ENCODE measurements at places on chromosomes 1 and 21. TPM values are rescaled to one million over a fixed set of nuclear protein-coding genes. Genes with fewer than 3 reads are reported as not detected.

The CA6 gene
- not detected for total RNA-seq

The PCBP3 gene
- 5.8 TPM for total RNA-seq

DNA sequence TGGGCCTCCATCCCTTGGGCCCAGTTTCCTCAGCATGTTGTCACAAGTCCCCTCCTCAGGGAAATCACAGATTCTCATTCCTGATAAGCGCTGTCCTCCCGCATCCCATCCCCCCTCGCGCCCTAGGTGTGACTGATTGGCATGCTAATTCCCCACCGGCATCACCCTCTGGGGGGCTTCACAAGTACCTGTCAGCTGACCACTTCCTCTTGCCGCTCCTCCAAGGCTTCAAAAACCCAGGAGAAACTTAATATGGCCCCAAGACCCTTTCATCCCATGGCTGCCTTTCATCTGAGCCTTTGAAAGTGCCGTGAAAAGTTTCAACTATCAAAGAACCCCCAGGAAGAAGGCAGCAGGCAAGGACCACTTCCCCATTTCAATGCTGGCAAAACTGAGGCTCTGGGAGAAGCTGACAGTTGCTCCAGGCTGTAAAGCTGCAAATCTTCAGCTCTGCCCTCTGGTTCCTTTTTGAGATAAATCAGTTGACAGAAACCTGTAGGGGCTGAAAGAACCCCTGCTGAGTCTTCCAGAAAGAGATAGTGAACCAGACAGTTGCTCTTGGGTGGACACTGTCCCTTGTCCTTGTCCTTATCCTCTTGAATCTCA lies 12.8 kb upstream of the MIXL1 start:
- DNase-seq = no peak

DNA sequence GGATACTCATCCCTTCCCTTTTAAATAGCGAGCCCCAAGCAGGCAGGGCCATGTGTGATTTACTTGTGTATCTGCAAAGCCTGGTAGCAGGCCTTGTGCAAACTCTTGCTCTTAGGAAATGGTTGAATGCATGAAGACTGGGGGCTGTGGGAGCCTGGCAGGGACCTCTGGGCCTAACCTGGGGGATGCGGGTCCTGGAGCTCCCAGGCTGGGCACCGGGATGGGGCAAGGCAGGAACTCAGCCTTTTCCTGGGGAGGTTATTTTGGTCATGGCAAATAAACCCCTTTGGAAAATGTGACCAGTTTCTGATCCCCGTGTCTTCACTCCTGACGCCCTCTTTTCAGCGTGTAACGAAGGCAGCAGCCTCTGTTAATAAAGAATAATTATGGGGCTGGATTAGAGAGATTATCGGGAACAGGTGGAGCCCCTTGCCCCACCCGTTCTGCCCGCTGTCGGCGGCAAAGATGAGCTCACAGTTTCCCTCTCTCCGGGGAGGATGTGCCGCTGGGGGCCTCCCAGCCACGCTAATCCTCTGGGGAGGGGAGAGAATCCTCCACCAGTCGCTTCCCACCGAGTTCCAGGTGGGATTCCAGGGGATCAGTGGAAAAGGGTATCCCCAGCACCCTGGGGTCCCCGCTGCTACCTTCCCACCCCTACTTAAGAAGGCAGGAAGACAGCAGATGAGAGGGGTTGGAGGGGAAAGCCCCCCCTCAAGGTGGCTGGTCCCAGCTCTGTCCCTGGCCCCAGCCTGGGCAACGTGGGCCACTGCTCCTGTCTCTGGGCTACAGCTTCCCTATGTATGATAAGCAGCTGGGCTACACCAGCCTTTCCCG lies 69.7 kb upstream of the WNT4 start:
- DNase-seq = no peak

The COL11A1 gene
- total RNA-seq = 0.35 TPM

The ZNF695 gene
- 0.12 TPM for total RNA-seq

- peak; percentile 38 for DNase-seq
Measured at GRCh38 chr1:19811206-19811851, 3.8 kb downstream of the RNF186 start.

- DNase-seq = no peak
Measured at GRCh38 chr21:37874904-37875780, 41.1 kb downstream of the KCNJ6 start.

DNA sequence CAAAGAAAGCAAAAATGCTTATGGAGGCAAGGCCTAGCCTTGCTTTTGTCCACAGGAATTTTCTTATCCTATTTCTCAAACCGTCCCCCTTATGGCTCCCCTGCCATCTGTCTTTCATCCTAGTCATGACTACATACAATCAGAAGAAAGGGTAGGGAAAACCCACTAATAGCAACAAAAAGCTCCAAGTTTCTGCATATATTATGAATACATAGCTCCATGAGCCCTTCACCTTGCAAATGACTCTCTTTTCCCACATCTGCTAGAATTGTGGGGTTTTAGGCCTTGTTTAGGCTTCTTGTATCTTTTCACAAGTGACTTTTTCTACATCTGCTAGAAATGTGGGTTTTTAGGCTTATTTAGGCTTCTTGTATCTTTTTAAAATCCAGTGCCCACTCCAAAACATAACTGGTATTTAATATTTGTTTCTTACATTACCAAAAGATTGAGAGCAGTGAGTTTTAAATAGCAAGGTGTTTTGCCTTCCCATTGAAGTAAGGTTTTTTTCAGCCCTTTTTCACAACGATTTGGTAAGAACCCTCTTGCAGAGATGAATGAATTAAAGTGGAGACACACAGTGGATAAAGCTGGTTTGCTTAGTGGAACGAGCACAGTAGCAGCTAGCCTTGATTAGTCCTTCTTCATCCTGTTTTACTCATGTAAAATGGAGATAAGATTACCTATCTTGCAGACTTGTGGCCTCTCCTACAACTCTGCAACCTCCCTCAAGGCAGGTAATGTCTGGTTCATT lies 4.4 kb downstream of the GADD45A start:
- no peak for DNase-seq

The CAMK1G gene
- total RNA-seq = 0.31 TPM

The LORICRIN gene
- total RNA-seq = not detected

DNA sequence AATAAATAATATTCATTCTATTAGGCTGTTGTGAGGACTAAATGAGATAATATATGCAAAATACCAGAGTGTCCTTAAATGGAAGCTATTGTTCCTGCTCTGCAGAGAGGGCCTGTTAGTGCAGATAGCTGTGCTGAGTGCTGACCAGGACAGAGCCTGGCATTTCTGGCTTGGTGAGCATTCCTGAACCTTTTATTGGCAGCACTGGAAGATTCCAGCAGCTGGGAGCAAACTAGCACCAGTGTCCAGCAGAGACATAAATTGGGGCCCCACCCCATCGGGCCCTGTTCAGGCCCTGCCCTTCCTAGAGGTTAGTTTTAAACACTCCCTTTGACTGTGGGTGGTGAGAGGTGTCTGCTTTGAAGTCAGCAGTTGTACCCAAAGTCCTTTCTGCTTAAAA lies 85.9 kb upstream of the GADD45A start:
- DNase-seq = no peak

The CLDN17 gene
- not detected for total RNA-seq

- peak; percentile 97 for DNase-seq
Measured at GRCh38 chr1:113389953-113390834, at the start of gene MAGI3. Gene MAGI3 (plus strand): TSS chr1:113390515. CDS start chr1:113391034, 519 bp downstream.

The C1orf226 gene
- total RNA-seq = 4.9 TPM

DNA sequence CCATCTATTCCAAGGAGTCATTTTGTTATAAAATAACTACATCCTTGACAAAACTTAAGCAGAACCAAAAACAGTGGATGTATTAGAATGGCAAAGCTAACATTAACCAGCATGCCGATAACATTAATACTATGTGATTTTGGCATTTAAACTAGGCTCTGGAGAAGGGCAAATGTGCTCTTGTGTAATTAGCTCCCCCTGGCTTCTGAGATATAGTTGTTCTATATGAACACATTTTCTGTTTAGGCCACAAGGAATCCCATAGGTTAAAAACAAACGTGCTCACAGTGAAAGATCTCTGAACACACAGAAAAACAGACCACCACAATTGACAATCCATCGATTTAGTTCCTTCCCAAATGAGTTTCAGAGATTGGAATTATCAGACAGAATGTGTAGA lies 57.4 kb upstream of the TARS2 start:
- DNase-seq = no peak

Data from left cardiac atrium (tissue), 4 donors.